ENCODE measurements at places on chromosomes 3 and 15.
A peak's percentile ranks its signal among the peaks of the same experiment; 100 is the strongest.

GRCh38 chr15:58462973-58463663, 31.3 kb downstream of the LIPC start:
- no peak for DNase-seq

DNA sequence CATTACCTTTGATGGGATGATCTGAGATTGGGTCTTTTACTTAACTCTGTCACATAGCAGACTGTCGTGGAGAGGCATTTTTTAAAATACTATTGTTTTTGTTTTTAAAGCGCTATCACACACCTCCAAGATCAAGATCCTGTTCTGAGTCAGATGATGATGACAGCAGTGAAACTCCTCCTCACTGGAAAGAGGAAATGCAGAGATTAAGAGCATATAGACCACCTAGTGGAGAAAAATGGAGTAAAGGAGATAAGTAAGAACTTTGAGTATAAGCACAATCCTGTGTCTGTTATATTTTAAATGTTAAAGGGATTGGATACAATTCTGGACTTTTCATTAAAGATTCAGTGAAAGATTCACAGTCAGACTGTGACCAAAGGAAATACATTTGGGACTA, 18.4 kb upstream of the ZBTB47 start:
- no peak for DNase-seq

GRCh38 chr15:27869697-27870281, 229.3 kb downstream of the OCA2 start:
- DNase-seq, result no peak

GRCh38 chr15:77838595-77838994, 205.9 kb upstream of the LINGO1 start:
- no peak for DNase-seq

DNA sequence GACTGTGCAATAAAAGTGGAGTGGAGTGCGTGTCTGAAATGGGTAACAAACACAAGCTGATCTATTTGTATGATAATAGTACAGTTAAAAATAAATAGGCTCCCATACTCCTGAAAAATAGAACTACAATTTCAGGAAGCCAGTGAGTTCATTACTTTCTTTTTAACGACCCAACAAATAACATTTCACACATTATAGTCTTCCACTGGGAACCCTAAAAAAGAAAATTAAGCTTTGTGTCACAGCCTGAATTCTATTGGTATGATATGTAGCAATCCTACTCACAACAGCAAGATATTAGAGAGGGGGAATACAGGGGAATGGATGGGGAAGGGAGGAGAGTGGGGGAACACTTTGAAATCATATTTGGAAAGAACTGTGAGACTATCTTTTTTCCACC, 156.9 kb upstream of the CNTN3 start:
- no peak for DNase-seq

GRCh38 chr3:140568842-140569520, 108.9 kb upstream of the TRIM42 start:
- DNase-seq, result no peak

DNA sequence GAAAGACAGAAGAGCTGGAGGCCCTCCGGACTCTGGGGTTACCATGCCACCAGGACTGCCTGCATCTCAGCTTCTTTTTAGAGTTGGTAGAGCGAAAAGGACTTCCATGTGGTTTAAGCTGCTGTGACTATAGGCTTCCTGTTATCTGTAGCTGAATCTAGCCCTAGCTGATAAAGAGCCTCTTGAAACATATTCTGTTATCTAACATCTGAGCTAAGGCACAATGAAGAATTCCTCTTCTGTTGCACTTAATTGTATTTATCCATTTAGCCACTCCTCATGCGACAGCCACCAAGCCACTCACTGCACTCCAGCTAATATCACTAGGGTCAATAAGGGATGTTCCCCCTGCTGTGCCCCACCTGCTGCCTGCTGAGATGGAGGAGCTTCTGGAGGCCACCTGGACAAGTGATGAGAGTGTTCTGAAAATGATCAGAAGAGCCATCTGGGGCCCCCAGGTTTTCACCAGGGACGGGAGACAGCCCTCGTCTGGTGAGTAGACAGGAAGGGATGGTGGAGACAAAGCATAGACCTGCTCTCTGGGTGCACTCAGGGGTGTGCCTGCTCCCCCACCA, 94.6 kb upstream of the PLXNA1 start:
- DNase-seq, result no peak

- DNase-seq, result peak; percentile 62
Observed at GRCh38 chr15:45790325-45790943, 155.6 kb downstream of the SQOR start.

DNA sequence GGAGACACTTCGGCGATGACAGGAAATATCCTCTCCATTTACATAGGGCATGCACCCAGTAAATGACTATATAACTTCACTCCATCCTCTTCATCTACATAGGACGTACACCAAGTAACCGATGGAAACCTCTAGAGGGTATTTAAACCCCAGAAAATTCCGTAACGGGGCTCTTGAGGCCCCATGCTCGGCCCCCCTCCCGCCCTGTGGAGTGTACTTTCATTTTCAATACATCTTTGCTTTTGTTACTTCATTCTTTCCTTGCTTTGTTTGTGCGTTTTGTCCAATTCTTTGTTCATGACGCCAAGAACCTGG, 7.5 kb upstream of the FAM107A start:
- no peak for DNase-seq

DNA sequence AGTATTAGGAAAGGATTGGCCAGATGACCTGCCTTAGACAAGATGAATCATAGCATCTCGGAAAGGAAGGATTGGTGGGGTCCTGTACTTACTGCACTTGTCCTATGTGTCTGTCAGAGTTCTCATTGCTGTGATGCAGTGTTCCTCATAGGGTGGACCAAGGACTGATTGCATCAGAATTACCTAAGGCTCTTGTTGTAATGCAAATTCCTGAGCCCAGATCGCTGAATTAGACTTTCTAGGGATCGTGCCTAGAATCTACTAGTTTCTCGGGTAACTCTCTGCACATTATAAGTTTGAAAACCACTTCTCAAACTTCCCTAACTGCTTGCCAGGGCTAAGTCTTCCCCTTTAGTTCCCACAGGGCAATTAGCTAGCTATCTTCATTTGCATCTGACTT, 74.9 kb upstream of the SKOR1 start:
- no peak for DNase-seq

GRCh38 chr15:41977757-41978383, 5.5 kb upstream of the EHD4 start:
- no peak for DNase-seq

DNA sequence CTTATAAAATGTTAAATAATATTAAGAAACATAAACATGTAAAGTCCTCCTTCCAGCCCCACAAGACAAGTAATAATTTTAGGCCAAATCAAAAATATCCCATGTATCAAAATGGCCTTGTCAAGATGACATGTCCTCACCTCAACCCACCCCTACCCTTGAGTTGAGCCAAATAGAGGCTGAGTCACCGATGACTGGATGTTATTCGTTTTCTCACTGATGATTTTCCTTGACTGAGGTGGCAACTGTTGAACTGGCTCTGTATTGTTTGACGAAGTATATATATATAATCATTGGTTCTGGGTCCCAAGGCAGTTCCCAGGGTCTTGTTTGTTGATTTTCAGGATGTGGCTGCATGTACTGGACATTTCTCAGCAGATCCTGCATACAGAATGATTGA, 75.3 kb downstream of the TMEM108 start:
- DNase-seq, result no peak

GRCh38 chr3:55545995-55546394, 58.9 kb upstream of the WNT5A start:
- DNase-seq, result no peak

DNA sequence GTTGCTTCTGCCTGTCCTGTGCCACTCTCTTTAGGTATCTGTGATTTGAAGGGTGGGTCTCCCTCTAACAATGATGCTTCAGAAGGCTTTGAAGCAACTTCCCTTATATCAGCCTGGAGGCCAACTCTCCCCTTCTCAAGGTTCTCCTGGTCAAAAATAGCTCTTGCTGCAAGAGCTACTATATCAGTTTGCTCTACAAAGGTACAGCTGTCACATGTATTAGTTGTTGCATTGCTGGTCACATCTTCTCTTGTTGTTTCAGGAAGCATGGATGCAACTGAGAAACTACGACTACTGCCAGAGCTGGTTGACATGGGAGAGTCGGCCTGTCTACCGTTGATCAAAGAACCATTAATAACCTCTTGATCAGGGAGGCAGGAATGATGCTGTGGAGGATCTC, 38.3 kb downstream of the USF3 start:
- DNase-seq, result no peak

- DNase-seq, result peak; percentile 94
Observed at GRCh38 chr15:70033529-70034140, 64.1 kb downstream of the TLE3 start.

- DNase-seq, result no peak
Observed at GRCh38 chr3:190983875-190984274, 121.4 kb upstream of the GMNC start.

- DNase-seq, result peak; percentile 96
Observed at GRCh38 chr3:56801662-56802377, at the start of gene ARHGEF3. Gene ARHGEF3 (minus strand): TSS chr3:56801949. CDS start chr3:56801798, 151 bp downstream.

GRCh38 chr3:157789162-157789561, 285.9 kb upstream of the VEPH1 start:
- no peak for DNase-seq

- peak; percentile 1 for DNase-seq
Observed at GRCh38 chr3:77931255-77932009, 891.5 kb downstream of the ROBO2 start.

GRCh38 chr3:195005759-195006510, 265.0 kb downstream of the XXYLT1 start:
- DNase-seq, result no peak

DNA sequence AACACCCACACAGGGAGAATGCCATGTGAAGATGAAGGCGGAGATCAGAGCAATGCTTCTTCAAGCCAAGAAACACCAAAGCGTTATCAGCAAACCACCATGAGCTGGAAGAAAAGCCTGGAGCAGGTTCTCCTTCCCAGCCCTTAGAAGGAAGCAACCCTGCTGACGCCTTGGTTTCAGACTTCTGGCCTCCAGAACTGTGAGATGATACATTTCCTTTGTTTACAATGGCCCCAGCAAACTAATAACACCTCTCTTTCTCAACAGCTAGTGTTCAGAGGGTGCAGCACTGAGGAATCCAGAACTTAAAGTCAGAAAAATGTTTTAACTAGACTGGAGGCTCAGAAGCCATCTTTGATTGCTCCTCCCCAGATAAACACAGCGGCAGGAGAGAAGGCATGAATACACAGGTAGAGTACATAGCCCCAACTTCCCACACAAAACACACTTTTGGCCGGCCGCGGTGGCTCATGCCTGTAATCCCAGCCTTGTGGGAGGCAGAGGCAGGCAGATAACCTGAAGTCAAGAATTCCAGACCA, 132.4 kb upstream of the LPP start:
- no peak for DNase-seq

DNA sequence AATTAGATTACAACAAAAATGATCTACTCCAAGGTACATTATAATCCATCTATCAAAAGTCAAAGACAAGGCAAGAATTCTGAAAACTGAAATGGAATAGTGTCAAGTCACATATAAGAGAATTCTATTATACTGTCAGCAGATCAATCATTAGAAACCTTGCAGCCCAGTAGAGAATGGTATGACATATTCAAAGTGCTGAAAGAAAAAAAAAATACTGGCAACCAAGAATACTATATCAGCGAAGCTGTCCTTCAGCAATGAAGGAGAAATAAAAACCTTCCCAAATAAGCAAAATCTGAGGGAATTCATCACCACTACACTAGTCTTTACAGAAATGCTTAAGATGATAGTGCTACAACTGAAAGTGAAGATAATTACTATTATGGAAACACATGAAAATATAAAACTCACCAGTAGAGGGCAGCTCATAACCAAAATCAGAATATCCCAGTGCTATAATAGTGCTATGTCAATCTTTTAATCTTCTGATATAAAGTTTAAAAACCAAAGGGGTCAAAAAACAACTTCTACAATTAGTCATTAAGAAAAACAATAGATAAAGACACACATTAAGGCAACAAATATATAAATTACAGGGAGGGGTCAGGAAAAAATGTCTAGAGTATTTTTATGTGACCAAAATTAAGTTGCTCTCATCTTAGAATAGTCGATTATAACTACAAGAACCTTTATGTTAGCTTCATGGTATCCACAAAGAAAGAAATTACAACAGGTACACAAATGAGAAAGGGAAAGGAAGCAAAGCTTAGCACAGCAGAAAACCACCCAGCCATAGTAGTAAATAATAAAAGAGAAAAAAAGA, 190.7 kb upstream of the CNTN6 start:
- peak; percentile 3 for DNase-seq

DNA sequence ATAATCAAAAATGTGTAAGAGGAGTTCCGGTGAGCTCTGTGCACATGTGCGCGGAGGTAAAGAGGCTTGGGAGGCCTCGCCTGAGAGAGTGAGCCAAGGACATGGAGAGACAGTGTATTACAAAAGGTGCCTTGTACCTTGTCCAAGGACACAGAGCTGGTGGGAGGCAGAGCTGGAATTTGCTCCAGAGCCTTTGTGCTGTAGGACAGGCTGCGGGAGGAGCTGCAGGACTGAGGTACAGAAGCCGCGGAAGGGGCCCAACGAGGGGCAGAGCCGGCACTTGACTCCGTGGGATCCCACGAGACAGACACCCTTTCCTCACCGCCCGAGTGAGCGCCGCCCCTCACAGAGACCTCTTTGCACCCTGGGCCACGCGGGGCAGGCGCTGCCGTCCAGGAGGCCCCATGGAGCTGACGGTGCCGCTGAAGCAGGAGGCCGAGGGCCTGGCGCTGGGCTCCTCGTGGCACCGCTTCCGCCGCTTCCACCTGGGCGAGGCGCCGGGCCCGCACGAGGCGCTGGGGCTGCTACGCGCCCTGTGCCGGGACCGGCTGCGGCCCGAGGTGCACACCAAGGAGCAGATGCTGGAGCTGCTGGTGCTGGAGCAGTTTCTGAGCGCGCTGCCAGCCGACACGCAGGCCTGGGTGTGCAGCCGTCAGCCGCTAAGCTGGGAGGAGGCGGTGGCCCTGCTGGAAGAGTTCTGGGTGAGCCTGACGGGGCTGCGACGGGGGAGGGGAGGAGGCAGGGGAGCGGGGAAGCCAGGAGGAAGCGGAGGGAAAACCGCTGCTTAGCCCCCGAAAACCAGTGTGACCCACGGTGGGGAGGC, 68.7 kb downstream of the SLTM start:
- peak; percentile 27 for DNase-seq

GRCh38 chr3:53028641-53029040, 17.2 kb downstream of the SFMBT1 start:
- DNase-seq, result no peak
